ENCODE measurements at places on chromosomes 6 and 20.

- DNase-seq: no peak
Measured at GRCh38 chr20:11401988-11402387, 515.7 kb upstream of the BTBD3 start.

- no peak for DNase-seq
Measured at GRCh38 chr6:116476002-116476678, 15.0 kb downstream of the CALHM6 start.

DNA sequence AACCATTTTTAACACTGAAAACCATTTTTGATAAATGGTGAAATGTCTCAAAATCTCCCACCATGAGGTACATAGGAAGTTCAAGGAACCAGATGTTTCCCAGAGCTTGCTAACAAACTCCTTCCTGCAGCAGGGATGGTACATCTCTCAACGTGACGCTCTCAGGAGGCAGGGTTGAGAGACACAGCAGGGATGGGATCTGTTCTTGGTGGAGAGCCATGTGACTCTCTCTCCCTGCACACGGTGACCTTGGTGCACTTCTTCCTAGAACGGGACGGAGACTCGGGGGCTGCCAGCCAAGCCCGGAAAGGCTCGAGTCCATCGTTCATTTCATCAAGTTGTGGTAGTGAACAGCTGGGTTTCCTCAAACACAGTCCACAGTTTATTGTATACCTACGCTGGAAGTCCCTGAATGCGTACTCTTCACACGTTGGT lies 94.2 kb downstream of the FAM50B start:
- DNase-seq: no peak

DNA sequence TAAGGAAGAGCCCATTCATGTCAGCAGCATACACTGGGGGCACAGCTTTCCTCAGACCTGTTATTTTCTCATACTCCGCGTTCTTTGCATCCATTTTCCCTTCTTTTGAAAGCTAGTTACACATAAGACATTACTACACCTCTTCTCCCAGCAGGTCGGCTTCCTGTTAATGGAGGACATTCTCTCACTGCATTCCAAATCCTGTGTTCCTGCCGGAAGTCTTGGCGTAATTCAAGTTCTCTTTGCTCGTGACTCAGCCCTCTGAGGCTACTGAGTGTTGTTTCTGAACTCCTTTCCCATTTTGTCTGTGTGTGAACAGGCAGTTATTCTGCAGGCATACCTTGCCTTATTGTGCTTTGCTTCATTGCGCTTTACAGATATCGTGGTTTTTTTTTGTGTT lies 97.5 kb upstream of the ZBTB24 start:
- no peak for DNase-seq

DNA sequence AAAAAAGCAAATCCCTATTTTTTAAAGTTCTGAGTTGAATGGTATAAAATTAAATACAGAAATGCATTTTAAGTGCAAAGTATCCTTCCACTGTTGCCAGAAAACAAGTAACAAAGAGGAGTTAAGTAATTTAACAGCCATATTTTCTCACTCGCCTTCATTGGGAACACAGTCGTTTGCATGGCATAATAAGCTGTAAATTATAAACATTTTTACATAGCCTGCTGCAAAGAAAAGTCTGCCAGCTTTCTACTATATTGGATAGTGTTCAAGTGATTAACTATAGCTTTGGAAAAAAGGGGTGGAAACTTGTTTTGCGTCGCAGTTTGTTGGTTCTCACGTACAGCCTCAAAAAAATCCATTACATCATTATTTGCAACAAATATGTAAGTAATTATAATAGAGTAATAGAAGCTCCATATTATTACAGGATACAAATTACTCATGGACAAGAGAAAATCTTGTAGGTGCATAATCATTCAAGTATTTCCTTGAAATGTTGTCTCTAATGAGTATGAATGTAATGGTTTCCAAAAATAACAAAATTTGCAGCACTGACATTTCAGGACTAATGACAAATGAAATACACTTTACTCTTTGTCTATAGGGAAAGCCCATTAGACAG lies 139.3 kb downstream of the PDSS2 start:
- no peak for DNase-seq

DNA sequence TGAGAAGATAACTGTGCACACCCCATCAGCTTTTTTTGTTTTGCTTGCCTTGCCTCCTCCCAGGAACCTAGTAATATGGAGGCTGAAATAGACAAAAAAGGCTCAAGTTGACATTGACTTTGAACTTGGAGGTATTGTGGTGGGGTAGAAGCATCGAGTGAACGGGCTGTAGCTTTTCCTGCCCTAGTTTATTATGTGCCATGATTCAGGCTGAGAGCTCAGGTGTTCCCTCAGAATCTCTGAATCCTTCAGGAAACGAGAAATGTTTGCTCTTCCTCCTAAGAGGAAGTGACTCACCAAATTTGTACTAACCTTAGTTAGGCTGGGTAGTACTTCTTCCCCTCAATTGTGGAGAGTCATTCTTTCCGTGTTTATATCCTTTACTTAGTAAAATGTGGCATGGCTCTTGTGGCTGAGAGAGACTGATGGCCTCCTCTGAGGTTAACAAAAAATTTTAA lies 98.8 kb downstream of the SASH1 start:
- DNase-seq: no peak

DNA sequence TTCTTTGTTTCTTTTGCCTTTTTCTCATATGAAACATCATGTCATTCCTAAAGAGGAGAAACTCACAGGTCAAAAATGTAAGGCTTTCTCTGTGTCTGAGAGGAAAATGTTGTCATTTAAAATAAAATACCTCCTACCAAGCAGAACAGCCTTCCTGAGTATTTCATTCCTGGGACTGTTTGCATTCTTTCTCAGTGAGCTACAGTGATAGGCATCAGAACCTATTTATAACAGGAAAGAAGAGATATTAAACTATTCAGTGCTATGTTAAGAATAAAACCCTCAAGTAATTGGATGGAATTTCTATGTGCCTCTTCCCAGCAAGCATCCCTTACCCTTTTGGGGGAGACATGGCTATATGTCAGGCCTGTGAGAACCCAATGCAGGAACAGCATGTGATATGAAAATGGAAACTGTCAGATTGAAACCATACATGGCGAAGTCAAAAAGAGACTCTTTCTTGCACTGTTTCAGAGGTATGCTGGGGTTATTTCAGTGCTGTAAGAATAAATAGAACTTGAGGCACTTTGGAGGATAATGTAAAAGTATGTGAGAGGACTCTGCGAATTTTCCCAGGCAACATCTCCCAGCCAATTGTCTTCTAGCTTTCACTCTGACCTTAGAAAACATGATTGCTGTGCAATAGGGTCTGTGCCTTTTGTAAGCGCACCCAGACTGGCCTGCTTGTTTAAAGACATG lies 133.8 kb upstream of the CCN2 start:
- DNase-seq: no peak

DNA sequence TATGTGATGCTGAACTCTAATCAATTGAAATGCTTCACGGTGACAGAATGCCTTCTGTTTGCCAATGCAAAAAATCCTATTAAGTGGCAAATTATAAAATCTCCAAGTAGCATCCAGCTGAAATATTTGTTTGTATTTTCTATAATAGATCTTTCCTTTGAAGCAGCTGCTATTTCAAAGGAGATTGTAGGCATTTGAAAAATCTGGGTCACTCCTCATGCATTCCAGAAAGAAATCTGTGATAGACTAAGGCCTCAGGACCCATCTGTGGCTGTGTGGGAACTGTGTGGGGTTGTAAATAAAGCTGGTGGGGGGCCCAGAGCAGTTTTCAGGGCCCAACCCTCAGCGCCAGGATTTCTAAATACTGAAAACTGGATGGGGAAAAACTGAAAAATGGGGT lies 216.9 kb upstream of the ARG1 start:
- DNase-seq: no peak

DNA sequence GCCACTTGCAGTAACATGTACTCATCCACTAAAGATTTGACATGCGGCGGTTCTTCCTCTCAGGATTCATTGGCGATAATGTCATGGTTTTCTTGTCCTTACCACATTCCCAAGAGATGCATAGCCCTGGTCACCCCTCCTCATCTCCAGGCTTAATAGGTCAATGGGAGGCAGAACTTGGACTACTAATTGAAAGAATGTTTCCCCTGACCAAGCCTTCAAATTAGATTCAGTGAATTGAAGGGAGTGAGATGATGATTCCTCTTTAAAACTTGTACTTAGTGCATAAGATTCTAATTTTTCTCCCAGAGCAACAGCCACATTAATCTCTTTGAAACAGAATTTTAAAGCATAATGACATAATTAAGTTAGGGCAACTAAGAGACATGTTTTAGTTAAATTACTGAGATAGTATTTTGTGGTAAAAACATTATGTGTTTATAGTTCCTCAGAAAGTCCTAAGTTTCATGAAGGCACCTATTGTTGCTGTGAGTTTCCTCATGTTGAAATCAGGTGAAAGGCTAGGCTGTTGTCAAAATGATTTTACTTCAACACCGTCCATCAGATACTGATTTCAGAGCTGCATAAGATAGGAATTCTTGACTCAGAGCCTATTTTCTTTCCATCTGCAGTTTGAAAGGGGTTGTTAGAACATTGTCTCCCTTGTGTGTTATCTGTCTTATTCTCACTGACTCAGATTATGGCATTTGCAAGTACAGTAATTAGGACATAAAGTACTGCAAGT lies 48.5 kb downstream of the STK4 start:
- DNase-seq: no peak

DNA sequence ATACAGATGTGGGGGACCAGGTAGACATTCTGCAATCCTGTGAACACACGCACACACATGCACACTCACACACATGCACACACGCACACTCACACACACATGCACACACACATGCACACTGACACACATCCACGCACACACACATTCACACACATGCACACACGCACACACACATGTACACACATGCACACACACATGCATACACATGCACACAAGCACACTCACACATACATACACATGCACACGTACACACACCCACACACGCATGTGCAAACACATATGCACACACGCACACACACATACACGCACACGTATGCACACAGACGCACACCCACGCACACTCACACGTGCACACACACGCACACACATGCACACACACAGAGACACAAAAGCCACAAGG lies 14.3 kb upstream of the GGTLC1 start:
- DNase-seq: no peak

GRCh38 chr6:133523816-133524215 lies 282.7 kb downstream of the EYA4 start:
- no peak for DNase-seq

- DNase-seq: no peak
Measured at GRCh38 chr6:132750455-132751248, 7.1 kb downstream of the VNN2 start.

GRCh38 chr6:121876721-121877120 lies 441.3 kb downstream of the GJA1 start:
- DNase-seq: no peak

DNA sequence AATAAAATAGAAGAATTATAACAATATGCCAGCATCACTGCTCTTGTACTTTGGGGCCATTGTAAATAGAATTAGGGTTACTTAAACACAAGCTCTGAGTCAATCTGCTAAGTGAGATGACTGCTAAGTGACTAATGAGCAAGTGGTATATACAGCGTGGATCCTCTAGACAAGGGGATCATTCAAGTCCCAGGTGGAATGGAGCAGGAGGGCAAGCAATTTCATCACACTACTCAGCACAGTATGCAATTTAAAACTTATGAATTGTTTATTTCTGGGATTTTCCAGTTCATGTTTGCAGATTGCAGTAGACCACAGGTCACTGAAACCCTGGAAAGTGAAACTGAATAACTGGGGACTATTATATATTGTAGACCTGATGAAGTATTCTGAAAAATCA lies 235.3 kb downstream of the BTBD3 start:
- DNase-seq: no peak
